Hair follicular keratinocyte (primary cell): ENCODE measurements at places on chromosomes 5 and 9. TPM values are rescaled to one million over a fixed set of nuclear protein-coding genes. Genes with fewer than 3 reads are reported as not detected.

Gene SLC46A2
- not detected in 2 replicates for total RNA-seq

Gene PLAC8L1
- 0.23 TPM in 1 of 2 replicates, not detected in the other for total RNA-seq

Gene SHISAL2B
- total RNA-seq, result not detected in 2 replicates

Gene KIF12
- total RNA-seq, result 0.30 and 6.2 TPM in 2 replicates

Gene SLC24A2
- total RNA-seq, result not detected in 2 replicates

Gene PCDHB11
- total RNA-seq, result not detected in 2 replicates

Gene MOB3B
- 12.5 and 14.0 TPM in 2 replicates for total RNA-seq
